Panc1 (cell line): ENCODE measurements at places on chromosomes 2 and 18.

GRCh38 chr2:173087214-173087581 lies 11.6 kb downstream of the MAP3K20 start:
- DNase-seq, result no peak

DNA sequence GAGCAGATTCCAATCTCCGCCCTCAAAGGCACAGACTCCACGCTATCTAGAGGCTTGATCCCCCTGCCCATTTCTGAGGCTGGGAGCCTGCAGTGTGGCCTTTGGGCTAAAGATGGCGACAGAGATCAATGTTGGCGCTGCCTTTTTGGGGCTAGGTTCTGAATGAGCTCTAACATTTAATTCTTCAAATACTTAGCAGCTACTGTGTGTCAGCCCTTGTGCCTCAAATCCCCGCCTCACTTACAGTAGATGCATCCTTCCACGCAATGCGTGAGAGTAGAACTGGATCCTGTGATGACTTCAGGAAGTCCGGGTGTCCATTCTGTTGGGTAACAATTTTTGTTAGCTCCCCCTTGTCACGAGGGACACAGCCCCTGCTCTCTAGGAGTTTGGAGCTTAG lies 12.4 kb downstream of the IL1F10 start:
- peak; percentile 15 for DNase-seq

- peak; percentile 27 for DNase-seq
These were observed 1465.5 kb downstream of the SUCLG1 start for GRCh38 chr2:82993609-82994008.

GRCh38 chr18:36130039-36130831 lies 536 bp downstream of the ELP2 start:
- no peak for DNase-seq

DNA sequence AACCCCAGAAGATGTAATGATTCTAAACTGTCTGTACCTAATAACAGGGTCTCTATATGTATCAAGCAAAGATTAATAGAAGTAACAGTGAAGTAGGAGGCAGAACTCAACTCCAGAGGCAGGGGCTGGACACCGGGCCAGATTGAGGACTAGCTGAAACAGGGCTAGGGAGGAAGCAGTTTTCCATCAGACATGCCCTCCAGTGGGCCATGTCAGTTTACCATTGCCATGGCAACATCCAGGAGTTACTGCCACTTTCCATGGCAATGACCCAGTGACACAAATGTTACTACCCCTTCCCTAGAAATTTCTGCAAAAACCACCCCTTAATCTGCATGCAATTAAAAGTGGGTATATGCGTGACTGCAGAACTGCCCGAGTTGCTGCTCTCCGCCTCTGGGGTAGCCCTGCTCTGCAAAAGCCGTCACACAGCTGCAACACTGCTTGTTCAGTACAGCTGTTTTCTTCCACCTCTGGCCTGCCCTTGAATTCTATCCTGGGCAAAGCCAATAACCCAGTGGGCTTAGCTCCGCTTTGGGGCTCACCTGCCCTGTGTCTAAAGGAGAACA lies 58.7 kb downstream of the TMEM18 start:
- DNase-seq, result no peak

GRCh38 chr2:15790326-15790725 lies 150.0 kb upstream of the MYCN start:
- no peak for DNase-seq

DNA sequence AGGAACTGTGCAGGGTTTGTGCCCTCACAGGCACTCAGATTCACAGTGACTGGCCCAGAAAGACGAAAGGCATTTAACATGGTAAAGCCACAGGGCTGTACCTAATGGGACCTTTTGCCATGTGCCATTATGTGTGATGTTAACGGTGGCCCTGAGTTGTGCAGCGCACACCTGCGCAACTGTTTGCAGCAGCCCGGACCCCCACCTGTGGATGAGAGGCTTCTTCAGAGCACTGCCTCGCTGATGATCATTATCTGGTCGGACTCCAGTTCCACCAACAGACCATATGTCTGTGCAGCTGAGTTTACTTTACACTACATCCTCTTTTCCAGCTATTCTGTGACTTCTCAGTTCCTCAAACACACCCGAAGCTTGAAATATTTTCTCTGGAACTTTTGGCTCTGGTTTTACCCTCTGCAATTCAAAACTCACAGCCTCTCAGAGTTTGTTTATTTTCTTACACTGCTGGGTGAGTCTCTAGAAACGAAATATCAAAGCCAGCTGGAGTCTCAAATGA lies 35.6 kb upstream of the UBE2F start:
- no peak for DNase-seq

DNA sequence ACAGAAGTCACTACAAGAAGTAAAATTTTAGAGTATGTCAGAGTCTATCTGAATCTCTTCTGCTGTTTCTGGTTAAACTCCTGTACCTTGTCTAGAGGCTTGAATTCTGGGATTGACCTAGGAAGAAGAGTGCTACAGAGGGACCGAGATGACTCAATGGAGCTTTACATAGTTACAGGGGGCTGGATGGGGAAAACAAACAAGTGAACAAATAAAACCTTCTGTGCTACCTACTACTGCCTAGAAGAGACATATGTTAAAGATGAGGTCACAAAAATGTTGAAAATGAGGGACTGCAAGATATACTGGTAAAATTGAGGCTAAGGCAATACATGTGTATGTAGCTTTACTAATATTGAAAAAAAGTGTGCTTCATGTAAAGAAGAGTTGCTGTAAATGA lies 265.4 kb upstream of the TFPI start:
- no peak for DNase-seq

- DNase-seq, result no peak
These were observed 57.3 kb downstream of the ICA1L start for GRCh38 chr2:202814226-202814625.

DNA sequence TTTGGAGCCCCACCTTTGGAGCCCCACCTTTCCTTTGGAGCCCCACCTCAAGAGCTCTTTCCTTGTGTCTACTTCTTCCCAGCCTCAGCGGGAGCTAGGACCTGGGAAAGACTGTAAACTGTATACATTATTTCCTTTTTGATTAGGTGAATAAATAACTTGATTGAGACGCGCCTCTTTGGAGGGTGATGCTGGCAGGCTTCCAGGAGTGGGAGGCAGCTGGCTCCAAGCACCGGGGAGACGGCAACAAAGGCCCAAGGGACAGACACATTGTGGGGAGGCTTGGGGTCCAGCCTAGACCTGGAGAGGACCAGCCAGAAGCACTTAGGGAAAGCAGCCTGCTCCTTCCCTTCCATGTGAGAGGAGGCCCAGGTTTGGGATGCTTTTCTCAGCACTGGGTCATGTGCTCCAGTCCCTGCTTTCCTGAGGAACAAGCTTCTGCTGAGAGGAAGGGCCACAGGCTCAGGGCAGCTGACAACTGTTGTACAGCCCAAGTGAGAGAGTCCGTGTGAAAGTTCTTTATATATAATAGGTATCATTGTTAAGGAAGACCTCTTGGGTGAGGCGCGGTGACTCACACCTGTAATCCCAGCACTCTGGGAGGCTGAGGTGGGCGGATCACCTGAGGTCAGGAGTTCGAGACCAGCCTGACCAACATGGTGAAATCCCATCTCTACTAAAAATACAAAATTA lies 297.2 kb upstream of the SLC14A2 start:
- DNase-seq, result no peak

- DNase-seq, result no peak
These were observed 29.0 kb downstream of the LGALSL start for GRCh38 chr2:64482765-64483504.

DNA sequence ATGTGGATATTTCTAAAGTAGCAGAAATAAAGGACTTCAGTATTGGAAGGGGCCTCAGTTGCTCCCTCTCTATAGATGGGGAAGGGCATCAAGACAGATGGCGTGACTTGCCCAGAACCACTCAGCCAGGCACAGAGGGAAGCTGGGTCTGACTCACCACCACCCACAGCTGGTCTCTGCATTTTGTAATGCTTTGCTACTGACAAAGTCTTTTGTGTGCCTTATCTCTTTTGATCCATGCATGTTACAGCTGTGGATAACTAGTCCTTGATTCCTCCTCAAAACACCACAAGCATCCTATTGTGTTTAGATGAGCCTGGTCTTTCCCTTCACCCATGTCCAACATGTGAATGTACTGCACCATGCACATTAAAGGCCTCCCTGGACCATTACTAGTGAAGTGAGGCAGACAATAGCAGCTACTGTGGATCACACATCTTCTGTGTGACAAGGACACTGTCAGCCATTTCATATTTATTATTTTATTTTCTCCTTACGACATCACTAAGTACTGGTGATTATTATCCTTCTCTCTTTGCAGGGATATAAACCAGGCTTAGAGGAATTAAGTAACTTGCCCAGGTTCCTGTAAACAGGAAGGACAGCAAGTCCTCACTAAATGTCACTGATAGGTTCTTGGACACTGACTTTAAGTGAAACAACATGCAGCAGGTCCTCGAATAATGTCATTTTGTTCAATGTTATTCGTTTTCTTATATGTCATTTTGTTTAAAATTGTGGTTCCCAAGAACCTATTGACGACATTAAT lies 29.6 kb upstream of the IL37 start:
- DNase-seq, result no peak

DNA sequence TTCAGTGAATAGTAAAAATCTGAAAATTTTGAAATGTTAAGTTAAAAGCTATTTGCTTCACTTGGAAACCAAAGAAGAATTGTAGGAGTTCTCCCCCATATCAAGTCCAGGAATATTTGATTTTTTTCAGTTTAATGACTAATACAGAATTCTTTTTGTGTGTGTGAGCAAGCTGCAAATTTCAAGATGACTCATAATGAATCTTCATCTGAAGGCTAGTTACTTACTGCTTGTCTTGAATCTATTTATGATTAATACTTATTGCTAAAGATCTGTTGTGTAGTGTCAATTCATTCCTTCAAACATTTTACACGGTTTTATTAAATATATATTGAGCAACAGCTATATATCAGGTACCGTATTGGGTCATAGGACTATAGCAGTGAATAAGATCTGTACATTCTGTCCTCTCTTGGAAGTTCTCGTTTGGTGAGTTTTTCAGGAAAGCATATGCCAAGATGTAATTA lies 47.8 kb upstream of the CAVIN2 start:
- DNase-seq, result no peak

DNA sequence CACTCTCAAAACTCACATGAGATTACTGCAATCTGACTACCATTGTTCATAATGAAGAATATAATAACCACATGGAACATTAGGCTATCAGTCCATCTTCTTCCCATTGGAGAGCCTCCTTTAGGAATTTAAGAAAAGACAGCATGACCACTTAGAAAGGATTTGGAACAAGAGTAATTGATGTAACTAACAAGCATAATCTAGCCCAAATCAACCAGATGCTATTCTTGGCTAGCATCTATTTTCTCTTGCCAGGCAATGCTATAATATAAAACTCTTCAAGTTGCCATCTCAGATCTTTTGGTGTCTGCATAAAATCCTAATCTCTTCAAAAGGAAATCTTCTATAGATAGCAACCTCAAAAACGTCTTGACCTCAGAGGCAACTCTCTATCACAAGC lies 152.0 kb upstream of the REG3G start:
- no peak for DNase-seq

DNA sequence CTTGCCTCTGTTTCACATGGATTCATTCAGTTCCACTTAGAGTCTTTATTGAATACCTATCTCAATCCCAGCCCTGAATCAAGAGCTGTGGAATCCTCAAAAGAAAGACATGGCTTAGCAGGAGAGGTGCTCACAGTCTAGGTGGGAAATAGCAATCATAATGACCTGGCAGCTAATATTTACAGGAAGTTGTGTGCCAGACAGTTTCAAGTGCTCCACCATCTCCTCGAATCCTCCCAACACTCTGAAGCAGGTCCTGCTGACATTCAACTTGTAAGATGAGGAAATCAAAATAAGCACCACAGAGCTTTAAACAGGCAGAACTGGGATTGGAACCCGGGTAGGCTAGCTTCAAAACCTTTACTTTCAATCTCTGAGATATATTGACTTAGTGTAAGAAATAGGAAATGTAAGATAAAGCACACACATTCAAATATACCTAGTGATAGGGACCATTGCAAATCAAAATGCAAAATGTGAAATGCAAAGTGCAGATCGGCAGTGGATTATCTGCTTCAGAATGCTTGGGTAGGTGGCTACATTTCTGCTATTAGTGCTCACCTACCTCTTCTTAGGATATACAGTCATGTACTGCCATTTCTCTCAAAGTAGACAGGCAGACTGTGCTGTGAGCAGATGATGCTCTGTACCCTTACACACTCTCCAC lies 182.0 kb downstream of the PRKCE start:
- no peak for DNase-seq

- DNase-seq, result no peak
These were observed 868.5 kb downstream of the RNF144A start for GRCh38 chr2:7785700-7786099.

- no peak for DNase-seq
These were observed 23.5 kb upstream of the C18orf32 start for GRCh38 chr18:49510393-49511115.

DNA sequence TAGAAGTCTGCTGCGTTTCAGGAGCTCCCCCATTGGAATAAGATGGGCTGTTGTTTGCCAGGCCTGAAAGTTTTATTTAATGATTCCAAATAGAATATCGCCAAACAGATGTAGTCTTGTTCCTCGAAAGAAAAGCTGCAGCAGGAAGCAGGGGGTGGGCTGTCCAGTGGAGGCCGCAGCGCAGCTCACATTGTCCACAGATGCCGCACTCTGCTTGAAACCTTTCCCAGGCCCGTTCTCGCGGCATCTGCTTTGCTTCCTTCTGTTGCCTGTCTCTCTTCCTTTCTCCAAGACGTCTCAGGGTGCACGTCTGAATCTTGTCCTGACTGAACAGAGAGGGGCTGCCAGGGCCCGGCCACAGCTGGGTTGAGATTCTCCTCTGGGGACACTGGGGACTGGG lies 12.4 kb upstream of the IGFBP2 start:
- DNase-seq, result no peak

DNA sequence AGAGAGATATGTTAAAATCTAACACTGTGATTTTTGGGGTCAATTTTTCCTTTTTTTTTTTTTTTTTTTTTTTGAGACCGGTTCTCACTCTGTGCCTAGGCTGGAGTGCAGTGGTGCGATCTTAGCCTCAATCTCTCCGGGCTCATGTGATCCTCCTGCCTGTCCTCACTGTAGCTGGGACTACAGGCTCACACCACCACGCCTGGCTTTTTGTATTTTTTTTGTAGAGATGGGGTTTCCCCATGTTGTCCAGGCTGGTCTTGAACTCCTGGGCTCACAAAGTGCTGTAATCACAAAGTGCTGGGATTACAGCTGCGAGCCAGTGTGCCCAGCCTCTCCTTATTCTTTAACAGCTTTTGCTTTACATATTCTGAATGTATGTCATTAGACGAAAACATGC lies 2.9 kb upstream of the HAAO start:
- DNase-seq, result no peak

DNA sequence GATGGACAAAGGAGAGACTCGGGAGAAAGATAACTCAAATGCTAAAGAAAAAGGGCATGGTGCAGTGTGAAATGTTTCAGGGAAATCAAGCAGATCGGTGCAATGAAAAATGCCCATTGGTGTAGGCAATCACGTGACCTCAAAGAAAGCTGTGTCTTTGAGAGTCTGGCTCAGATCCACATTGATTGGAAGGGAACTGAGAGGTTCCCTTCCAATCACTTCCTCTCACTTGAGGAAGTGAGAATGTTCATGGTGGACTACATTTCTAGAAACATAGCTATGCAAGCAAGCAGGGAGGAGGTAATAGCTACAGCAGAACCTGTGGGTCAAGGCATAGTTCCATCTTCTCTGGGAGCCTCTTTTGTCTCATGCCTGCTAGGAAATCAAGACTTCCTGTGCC lies 187.4 kb downstream of the LPIN1 start:
- no peak for DNase-seq

- no peak for DNase-seq
These were observed 61.6 kb downstream of the LPIN1 start for GRCh38 chr2:11808016-11808400.

- no peak for DNase-seq
These were observed 1868.8 kb upstream of the CELF4 start for GRCh38 chr18:39434223-39434920.
